M059J (cell line): ENCODE measurements at places on chromosomes 1 and 21. TPM values are rescaled to one million over a fixed set of nuclear protein-coding genes. Genes with fewer than 3 reads are reported as not detected.

The SPRR1A gene
- not detected in 2 replicates for total RNA-seq

GRCh38 chr1:15282810-15283474 is 35.9 kb downstream of the FHAD1 start:
- no peak for DNase-seq

The OR6K6 gene
- not detected in 2 replicates for total RNA-seq

DNA sequence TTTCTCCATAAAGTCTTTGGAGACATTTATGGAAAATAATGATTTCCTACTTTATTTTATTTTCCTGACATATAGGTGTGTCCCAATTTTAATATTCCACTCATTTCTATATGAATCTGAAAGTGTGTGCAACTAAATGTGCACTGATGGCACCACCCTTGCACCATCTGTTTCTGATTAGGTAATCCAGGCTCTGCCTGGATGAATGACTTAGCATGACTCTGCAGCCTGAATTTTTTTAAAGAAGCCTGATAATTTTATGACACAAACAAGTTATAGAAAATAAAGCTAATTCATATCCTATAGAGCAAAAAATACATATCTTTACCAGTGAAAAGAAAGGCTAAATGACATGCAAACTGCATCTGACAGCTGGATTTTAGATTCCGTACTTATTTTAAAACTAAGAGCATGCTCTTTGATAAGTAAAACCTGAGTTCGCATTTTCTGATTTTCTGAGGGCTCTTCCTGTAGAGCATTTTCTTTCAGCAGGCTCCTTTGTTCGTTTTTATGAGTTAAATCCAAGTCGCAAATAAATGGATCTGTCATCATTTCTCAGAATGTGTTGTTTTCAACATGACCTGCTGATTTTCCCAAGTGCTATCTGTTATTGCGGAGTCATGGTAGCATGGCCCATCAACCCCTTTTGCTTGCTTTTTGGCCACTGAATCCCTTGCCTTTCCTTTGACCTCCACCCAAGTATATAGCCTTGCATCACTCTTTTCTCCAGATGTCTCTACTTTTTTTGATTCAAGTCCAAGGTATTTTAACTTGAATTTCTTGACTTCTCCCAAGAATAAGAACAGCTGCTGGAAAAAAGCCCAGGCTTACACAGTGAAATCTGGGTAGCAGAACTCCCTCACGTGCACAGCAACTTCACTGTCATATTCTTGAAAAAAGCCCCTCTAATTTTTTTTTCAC is 52.8 kb upstream of the LYPLAL1 start:
- DNase-seq, result peak; percentile 13

DNA sequence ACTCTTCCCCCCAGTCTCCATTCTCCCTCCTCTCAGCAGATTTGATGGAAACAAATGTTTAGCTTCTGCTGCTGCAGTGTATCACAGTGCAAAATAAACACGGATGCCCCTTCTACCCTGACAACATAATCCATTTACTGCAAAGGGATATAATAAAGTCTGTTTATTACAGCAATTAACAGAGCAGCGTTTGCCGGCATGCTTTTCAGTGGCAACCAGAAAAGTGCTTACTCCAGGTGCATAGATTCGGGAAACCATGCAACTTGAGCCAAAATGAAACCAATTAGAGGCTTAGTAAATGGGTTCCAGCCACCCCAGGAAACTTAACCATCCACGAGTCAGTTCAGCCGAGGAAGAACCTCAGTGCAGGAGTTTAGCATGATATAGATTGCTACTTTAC is 12.9 kb upstream of the LEMD1 start:
- no peak for DNase-seq

GRCh38 chr1:56973923-56974742 is 8.3 kb upstream of the C8B start:
- peak; percentile 4 for DNase-seq

DNA sequence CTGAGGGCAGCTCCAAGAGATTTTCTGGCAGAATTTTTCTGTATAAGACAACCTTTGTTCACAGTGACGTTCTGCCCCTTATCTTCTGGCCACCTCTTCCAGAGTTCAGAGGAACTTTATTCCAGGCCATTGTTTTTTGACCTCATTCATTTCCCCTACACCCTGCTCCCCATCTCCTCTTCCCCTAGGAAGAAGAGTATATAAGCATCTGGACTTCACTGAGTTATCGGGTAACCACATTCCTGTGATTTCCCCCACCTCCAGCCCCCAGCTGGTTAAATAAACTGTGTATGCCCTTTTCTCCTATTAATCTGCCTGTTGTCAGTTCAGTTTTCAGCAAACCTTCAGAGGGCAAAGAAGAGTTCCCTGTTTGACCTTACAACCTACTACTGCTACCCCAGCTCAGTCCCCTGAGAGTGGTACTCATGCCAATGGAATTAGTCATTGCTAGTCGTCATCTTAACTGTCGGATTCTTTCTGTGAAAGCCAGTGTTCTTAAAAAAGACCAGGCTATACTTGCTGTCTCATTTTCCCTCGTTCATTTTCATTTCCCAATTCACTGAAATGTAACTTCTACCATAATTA is 14.3 kb upstream of the ALG14 start:
- peak; percentile 95 for DNase-seq

DNA sequence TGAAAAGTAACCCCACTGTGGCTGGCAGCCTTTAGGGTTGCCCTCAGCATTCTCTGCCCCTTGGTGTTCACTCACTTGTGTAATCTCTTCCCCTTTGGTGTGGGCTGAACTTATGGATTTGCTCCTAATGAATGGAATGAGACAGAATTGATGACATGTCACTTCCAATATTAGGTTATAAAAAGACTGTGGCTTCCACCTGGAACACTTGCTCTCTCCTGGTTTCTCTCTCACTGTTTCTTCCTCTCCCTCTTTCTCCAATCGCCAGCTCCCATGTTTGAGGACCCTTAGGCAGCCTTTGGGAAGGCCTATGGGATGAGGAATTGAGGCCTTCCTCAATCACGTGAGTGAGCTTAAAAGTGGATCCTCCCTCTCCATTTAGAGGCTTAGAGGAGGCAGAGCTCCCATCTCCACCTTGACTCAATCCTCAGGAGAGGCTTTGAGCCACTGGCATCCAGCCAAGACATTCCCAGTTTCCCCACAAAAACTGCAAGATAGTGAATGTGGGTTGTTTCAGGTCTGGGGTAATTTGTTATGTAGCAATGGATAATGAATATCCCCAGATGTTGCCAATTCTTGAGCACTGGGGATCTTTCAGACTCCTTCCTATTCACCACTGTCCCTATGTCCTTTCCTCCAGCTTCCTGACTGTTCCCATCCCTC is 95.5 kb upstream of the CD34 start:
- no peak for DNase-seq

- DNase-seq, result peak; percentile 88
Measured at GRCh38 chr1:245969283-245969682, 537.8 kb downstream of the SMYD3 start.

DNA sequence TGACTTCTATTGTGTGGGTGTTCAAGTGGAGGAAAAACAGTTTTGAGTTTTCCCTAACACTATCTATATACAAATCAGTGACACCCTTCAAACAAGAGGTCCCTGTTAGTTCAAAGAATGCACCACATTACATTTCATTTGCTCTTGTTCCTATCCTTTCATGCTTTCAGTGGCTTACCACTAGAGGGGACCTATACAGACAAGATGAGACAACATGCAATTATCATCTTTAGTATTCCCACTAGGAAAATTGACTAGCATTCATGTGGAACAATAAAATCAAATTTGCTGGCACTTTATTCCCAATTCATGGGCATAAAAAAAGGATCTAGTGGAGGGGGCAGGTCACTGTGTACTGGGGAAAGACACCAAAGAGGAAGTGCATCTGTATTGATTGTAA is 13.3 kb upstream of the SIPA1L2 start:
- DNase-seq, result no peak

DNA sequence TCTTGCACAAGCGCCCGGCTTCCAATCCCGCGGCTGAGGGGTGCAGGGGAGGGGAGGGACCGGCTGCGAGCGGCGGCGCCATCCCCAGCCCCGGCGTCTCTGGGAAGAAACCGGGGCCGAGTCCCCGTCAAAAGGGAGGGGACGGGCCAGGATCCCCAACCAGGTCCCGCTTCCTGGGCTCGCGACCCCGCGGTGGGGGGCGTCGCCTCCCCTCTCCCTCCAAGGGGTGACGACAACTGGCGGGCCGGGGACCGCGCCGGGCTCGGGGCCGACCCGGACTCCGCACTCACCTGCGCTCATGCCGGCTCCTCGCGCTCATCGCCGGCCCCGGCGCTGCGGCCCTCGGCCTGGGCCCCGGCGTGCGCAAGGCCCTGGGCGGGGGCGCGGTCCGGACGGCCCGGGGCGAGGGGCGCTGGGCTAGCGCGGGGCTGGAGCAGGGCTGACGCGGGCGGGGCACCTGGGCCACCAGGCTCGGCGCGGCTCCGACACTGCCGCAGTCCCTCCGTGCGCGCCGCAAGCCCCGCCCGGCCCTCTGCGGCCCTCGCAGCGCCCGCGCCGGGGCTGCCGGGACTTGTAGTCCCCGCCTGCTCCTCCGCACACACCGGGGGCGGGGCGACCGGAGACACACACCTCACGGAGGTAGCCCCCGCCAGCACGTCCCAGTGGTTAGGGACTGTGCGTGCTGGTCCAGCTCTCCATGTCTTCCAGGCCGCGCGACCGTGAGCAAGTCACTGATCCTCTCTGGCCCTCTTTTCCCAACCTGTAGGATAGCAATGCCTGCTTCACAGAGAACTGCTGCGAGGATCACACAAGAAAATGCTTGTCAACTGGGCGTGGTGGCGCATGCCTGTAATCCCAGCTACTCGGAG is at the start of gene ATP13A2:
TSS of gene ATP13A2 (minus strand) at position 490 of the 869 bp plus-strand sequence. CDS start at position 300, 190 bp downstream.
- peak; percentile 76 for DNase-seq

The ZNF124 gene
- total RNA-seq, result 10.5 and 22.8 TPM in 2 replicates

GRCh38 chr21:31804008-31804394 is 68.8 kb upstream of the HUNK start:
- DNase-seq, result no peak

The SELP gene
- not detected in 2 replicates for total RNA-seq

The UBQLN4 gene
- total RNA-seq, result 18.8 and 26.5 TPM in 2 replicates

- no peak for DNase-seq
Measured at GRCh38 chr1:163201906-163202305, 810 bp downstream of the RGS5 start.

DNA sequence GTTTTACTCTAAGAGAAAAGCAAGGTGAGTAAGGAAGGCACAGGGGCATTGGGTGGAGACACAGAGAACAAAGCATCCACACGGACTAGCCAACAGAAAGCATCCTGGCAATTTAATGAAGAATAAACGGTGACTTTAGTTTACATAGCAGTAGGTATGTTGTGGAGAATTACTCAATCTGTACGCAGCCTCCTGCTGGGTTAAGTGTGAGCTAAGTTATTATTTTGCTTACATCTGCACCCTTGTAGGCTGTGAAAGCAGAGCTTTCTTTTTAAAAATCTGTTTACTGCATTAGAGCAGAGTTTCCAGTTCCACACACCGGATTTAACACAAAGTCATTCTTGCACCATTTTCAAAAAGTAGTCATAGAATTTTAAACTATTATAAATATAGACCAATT is 144.5 kb downstream of the AKT3 start:
- no peak for DNase-seq

The MMEL1 gene
- total RNA-seq, result not detected in 2 replicates

GRCh38 chr21:41755934-41756773 is 10.7 kb downstream of the RIPK4 start:
- peak; percentile 47 for DNase-seq

The CIART gene
- total RNA-seq, result 11.4 and 22.2 TPM in 2 replicates

The NBPF10 gene
- 0.66 and 1.4 TPM in 2 replicates for total RNA-seq

DNA sequence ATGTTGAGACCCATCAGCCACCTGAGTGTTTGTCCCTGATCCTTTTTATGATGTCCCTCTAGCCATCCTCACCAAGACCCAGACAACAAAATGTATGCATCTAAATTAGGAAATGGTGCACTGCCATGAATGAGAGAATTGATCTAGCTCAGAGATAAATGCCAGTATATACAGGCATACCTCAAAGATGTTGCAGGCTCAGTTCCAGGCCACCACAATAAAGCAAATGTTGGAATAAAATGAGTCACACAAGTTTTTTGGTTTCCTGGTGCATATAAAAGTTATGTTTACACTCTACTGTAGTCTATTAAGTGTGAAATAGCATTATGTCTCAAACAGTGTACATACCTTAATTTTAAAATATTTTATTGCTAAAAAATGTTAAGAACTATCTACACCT is 63.9 kb downstream of the CHIA start:
- DNase-seq, result peak; percentile 4

The IL20 gene
- total RNA-seq, result not detected in 2 replicates

DNA sequence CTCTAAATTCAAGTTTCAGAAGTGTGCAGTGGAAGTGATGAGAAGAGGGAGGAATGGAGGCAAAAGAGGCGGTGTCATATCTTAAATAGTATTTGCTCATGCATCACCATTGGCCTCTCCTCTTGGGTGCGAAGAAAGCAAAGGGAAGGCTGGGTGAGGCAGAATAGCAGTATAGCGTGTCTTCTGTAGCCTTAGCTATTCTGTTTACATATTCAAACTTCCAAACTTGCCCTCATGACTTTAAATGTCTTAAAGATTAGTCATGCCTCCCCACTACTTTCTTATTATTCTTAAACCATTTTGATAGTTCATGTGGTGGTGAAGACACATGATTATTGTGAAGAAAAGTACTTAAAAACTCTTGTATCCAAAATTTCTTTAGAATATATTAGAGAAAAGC is 104.6 kb upstream of the TENT5C start:
- DNase-seq, result peak; percentile 78

GRCh38 chr1:92961896-92962752 is 862 bp upstream of the DIPK1A start:
- peak; percentile 77 for DNase-seq

The TRPM2 gene
- total RNA-seq, result 0.99 and 1.3 TPM in 2 replicates

DNA sequence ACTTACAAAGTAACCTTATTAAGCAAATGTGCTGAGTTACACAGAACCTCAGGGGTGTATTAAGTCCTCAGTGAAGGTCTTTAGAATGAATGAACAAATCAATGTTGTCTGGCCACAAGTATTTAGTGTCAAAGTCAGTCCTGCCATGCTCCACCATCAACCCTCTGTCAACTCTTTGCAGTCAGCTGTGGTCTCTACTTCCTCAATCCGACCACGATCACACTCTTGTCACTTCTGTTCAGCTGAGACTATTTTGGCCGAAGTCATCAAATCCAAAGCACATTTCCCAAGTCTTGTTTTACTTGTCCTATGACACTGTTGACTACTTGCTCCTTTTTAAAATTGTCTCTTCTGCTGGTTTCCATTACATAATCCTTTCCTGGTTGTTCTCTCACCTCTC is 173.5 kb downstream of the ST6GALNAC5 start:
- DNase-seq, result no peak

The CD48 gene
- total RNA-seq, result 0.05 TPM in 1 of 2 replicates, not detected in the other

The HSD3B1 gene
- total RNA-seq, result not detected in 2 replicates

The SPRR2A gene
- not detected in 2 replicates for total RNA-seq
